Activated naive CD4-positive, alpha-beta T cell treated with anti-CD3 and anti-CD28 coated beads, Interleukin-2, amount 50 U/mL, for 72 hours (primary cell): ENCODE measurements at places on chromosomes 16 and 17.

DNA sequence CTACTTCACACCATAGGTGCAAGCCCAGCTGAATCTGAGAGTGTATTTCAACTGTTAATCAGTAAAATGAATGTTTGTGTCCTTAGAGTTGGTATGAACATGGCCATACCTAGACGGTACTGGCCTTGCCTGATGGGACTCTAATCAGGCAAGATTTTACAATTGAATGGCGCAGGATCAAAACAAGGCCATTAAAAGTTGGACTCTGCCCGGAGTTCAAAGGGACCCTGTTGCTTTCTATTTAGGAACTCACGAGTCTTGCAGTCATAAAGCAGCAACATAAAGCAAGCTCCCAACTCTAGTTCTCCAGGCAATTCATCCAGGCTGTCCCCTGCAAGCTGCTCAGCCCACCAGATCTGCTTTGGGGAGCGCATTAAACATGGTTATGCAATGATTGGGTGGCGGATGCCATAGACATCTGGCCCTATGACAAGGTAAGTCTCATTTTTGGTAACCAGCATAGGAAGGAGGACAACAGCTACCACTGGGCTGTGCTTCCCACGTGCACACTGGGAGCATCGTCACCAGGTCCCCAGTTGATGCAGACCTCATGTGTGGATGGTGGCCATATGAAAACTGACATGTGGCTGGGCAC lies 8.8 kb downstream of the TMEM186 start:
- no peak for DNase-seq

DNA sequence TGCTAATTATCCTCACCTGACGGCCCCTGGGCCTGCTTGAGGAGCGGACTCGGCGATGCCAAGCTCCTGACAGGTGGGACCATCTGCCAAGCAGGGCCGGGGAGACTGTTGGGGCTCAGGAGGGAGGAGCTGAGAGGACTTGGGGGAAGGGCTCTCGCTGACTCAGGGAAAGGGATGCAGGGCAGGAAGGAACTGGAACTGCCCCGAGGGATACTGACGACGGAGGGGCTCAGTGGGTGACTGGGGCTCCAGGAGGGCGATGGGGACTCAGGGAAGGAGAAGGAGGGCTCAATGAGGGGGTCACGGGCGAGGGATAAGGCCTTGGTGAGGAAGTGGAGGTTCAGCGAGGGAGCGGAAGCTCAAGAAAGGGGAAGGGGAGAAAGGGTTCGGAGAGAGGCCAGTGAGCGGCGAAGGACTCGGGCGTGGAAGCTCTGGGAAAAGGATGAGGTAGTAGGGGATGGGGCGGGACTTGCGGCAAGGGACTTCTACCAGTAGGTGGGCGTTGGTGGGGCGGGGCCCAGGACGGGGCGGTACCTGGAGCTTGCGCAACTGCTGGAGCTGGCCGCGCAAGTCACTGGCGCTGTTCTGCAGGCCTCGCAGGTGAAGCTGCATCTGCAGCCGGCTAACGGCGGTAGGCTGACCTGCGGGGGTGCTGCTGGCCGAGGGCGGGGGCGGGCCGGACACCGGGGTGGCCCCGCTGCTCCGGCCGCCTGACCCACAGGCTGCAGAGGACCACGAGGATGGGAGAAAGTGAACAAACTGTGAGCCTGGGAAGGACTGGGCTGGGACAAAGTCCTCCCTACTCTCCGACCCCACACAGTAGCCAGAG lies 46.5 kb downstream of the SRCIN1 start:
- DNase-seq = peak; percentile 85

DNA sequence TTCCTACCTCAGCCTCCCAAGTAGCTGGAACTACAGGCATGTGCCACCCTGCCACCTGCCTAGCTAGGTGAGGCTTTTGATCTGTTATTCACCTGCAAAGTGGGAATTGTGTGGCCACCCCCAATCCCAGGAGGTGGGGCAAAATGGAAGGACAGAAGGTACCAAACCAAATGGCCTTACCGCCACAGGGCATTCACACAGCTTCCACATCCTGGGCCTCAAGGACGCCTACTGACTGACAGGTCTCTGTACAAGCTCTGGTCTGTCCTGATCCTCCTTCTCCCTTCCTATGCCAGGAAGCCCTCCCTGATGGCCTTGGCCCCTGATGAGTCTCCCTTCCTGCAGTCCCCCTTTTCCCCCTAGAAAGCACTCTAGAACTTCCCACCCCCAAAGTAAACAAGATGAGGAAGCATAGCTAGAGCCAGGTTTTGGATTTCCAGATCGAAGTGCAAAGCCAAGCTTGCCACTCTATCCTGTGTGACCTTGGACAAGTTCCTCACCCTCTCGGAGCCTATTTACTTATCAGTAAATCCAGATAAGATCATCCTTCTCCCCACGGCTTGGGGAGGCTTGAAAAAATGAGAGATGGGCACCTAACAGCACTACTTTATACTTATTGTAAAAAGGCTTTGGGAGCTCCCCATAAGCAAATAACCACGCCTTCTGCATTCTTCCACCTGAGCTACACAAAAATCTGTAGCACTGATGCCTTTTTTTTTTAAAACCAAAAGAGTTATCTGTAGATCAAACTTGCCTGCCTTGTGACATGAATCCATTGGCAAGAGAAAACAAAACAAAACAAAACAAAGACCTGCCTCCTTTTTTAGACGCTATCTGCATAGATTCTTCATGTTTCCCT lies 4.5 kb downstream of the PLLP start:
- DNase-seq = no peak

GRCh38 chr17:4448197-4448980 lies 14.6 kb downstream of the SPNS3 start:
- DNase-seq = no peak

DNA sequence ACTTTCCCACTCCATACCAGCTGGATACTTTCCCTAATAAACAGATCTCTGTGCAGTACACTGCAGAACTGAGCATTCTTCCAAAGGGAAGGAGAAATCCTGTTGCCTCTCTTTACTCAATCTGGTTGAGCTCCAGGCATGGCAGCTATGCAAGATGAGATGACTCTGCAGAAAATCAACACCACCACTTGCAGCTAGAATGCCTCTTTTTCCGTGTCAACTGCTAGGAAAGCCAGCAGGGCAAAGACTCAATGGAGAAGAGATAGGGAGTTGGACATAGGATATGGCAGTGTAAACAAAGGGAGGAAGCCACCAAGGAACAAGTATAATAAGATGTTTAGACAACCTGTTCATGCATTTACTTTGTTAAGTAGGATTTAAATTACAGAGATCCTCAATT lies 40.4 kb upstream of the CORO6 start:
- no peak for DNase-seq

DNA sequence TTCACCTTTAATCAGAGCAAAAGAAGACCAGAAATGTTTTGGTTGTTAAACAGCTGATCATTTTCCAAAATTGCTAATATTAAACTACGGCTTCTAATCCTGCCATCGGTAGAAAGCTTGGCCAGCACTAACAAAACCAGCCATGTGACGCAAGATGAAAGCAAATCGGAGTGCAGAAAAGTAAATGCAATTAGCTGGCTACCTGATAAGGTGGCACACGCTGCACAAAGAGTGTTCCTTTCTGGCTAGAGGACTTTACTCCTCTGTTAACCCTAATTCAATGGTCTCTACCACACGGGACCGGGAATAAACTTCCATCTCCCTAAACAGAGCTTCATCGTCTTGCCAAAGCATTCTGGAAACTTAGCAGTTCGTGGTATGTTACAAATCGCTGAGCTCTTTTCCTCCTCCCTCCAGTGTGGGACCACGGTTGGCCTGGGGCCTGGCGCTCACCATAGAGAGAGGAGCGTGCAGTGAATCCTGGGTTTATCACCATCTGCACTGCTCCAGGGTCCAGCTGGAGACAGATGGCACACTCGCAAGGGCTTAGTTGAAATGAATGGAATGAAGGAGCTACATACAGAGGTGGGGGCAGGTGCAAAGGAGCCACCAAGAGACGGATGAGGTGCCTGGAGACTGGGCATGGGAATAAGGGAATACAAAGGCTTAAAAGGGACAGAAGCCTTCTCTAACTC lies 10.1 kb upstream of the COG1 start:
- no peak for DNase-seq

DNA sequence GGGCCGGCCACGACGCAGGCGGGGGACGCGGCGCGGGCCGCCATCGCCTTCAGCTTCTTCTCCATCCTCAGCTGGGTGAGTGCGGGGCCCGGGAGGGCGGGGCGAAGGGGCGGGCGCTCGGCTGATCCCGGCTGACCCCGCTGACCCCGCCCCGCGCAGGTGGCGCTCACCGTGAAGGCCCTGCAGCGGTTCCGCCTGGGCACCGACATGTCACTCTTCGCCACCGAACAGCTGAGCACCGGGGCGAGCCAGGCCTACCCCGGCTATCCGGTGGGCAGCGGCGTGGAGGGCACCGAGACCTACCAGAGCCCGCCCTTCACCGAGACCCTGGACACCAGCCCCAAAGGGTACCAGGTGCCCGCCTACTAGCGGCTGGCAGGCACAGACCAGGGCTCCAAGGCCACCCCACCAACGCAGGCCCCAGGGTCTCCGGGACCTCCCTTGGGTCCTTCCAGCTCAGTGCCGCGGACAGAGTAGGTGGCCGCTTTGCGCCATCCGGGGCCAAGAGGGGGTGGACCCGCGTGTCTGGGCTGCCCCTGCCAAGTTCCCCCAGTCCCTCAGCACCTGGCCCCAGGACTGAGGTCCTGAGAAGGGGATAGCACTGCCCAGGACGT lies 3.0 kb downstream of the SYNGR3 start:
- no peak for DNase-seq

DNA sequence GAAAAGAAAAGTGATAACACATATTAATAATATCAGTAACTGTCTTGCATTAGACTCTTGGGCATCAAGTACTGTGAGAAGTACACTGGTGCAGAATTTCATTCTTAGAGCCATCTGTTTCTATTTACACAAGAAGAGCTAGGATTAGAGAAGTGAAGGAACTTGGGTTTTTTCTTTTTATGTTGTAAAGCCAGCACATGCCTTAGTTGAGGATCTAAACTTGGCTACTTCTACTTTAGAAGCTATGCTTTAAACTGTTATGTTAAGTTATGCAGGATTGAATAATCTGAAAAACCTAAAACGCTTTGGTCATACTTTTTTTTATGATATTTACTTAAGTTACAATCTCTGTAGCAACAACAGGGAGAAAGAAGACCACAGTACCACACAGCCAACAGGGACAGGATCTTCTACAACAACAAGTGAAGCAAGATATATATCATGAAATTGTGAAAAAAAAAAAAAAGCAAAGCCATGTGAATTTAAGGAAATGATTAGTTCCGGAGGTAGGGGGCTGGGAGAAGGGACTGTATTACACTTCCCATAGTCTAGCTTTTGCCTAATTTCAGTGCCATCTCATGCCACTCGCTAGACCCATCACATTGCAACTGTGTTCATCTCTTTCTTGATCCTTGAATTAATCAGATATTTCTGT lies 305.1 kb upstream of the GOT2 start:
- DNase-seq = no peak

DNA sequence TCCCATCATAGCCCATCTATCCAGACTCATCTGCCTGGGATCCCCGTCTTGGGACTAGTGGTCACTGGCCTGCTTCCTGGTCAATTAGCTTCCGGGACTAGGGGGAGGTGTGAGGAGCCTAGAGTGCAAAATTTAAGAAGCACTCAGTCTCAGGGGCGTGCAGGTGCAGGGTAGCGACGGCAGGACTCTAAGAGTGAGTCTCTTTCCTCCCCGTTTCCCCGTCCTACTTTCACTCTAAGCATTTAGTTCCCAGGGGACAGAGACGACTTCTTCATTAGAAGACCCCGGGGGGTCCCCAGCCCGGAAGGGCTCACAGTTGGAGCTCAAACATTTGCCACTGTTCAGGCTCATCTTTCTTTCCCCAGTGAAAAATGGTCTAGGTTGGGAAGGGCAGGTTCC lies 677 bp upstream of the ZNHIT3 start:
- no peak for DNase-seq

GRCh38 chr17:36837939-36838272 lies 99.4 kb upstream of the LHX1 start:
- no peak for DNase-seq

- peak; percentile 41 for DNase-seq
Measured at GRCh38 chr16:85385463-85386331, 227.4 kb upstream of the GSE1 start.

- no peak for DNase-seq
Measured at GRCh38 chr17:61254904-61255303, 144.7 kb upstream of the TBX2 start.

GRCh38 chr16:25390761-25391160 lies 133.1 kb upstream of the ZKSCAN2 start:
- no peak for DNase-seq

- no peak for DNase-seq
Measured at GRCh38 chr17:49434821-49435670, 20.4 kb upstream of the PHB1 start.

DNA sequence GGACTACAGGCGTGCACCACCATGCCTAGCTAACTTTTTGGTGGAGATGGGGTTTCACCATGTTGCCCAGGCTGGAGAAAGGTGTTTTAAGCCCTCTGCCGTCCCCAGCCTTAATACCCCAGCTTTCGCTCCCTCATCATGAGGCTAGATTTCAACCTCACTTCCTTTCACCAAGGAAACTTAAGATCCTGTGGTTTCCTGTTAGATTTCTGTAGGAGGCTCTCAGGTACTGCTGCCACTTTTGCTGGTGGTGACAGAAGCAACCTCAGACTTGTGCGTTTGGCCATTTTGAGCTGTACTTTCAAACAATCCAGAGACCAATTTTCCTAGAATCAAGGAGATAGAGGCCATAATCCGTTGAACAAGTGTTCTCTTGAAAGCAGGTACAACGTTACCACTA lies 36.2 kb downstream of the MPHOSPH6 start:
- no peak for DNase-seq

- no peak for DNase-seq
Measured at GRCh38 chr17:74408815-74409214, 23.1 kb upstream of the GPRC5C start.

GRCh38 chr17:63512388-63512787 lies 10.8 kb upstream of the KCNH6 start:
- DNase-seq = no peak

DNA sequence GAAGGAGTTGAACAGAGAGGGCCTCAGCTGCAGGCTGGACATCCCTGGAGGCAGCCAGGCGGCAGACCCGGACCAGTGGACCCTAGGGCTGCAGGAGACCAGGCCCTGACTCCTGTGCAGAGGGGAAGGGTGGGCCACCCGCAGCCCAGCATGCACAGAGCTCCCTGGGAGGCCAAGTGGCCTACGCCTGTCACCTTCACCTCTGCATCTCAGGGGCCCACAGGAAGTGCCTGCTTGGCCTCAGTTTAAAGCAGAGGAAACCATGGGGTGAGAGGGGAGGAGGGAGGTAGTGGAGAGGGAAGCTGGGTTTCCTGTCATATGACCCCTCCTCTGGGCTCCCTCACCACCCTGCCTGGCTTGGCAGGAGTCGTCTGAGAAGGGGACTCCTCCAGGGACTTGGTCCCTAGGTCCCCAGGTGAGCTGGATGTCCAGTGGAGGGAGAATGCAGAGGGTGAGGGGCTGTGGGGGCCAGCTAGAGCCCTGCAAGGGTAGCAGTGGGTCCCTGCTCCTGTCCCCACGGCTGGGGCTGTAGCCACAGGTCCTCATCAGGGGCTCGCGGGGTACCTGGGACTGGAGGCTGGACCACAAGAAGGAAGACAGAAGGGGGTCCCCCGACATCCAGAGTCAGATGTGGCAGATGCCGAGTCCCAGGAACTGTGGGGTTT lies at the start of gene TMC8:
TMC8 (plus strand) TSS at position 335 of the 665 bp plus-strand sequence. CDS start 818 bp downstream, outside the sequence.
- DNase-seq = peak; percentile 72
